ENCODE measurements at places on chromosomes 6 and 20.

DNA sequence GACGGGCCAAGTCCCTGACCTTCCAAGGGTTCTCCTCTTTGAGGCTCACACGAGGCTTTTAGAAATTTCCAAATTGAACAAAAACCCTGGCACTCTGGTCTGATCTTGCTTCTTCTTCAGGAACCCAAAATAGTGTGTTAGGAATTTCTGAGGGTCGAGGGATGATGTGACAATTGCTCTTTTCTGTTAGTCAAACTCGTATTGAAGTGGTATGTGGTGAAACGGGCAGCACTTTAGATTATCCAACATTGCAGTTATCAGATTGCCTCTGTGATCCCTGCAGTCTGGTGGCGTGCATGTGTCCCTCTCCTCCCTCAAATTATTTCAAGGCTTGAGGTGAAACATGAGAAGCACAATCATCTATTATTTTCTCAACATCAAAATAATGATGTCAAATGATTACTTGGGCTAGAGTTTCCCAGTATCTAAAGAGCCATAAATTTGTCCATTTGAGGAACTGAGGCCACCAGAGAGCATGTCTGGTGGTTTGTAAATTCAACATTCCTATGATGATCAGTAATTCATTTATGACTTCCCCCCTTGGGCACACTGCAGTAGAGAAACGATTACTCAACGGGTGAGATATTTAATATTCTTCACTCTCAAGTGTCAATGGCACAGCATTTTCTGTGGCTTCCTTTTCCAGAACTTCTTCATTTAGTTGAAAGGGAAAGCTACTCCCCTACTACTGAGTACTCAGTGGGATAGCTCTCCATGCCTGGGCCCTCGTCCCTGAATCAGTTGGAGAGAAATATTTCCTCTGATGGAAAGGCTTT lies 308.6 kb upstream of the MAP3K7 start:
- DNase-seq, result no peak

- DNase-seq, result no peak
These were observed 45.4 kb downstream of the MYB start for GRCh38 chr6:135226537-135226936.

DNA sequence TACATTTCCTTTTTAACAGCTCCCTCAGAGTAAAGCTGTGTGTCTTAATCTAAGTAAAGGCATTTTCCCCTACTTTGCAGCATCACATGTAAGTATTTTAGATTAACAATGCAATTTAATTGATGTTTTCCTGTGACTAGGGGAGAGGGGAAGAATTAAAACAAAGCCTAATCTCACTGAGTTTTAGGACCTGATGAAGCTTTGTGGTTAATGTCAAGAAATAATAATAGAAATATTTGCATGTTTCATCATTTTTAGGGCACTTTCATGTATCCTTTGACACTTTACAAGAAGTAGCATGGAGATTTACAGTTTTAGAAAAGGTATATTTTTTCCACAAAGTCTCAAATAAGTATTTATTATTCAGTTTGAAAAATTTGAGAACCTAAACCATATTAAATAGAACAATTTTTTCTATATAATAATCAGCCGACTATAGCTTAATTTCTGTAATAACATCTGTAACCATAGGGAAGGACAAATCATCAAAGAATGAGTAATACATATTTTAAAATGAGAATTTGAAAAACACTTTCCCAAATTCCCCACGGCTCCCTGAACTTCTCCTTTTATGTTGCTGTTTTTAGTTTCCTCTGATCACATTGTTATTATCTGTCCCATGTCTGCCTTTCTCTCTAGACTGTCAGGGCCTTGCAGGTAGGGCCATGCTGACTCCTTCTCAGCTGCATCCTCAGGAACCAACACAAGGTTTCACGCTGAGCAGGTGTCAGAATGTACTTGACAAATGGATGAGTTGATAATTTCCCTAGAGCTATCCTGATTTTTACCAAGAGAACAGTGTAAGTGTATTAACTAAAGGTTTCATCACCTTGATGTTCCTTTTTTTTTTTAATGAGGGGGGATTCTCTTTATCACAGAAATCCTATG lies 338.1 kb downstream of the SYNE1 start:
- no peak for DNase-seq

DNA sequence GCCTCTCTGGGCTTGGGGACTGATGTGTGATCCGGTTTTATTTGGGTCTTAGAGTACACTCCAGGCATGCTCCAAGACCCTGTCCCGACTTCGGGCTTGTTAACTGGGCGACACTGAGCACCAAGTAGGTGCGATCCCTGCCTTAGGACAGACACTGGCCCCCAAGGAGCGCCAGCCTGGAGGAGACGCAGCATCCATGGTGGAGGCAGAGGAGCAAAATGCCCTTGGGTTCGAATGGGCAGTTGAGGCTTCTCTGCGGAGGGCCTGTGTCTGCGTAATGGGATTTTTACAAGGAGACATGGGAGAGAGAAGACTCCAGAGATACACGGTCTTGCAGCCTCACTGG lies 593 bp upstream of the LEMD2 start:
- DNase-seq, result no peak

GRCh38 chr6:158706369-158706982 lies 56.6 kb downstream of the SYTL3 start:
- no peak for DNase-seq

DNA sequence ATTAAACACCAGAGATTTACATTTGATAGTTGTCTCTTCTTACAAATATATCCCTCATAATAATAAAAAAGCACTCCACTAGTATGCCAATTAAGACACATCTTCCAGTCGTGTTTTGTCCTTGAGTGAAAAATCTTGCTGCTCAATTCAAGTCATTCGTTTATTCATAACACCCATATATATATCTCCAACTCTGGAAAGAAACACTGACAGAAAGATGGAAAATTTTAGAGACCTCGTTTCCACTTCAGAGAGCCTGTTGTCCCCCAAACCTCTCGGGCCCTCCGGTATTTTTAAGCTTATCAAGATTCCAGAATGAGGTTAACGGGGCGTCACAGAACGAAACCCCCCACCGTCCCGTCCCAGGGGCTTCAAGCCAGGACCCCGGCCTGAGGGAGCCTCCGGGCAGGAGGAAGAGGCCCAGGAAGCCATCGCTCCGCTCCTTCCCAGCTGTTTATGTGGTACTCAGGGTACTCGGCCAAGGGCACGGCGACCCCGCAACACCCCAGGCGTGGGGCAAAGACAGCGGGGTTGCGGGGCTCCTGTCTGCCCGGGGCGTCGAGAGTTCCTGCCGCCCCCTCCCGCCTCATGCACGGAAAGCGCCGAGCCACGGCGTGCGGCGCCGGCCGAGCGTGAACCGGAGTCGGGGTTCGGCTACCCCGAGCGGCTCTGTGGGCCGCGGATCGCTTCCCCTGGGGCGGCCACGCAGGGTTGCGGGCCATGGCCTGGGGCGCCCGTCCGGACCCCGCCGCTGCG lies 623 bp upstream of the SNX9 start:
- DNase-seq, result no peak

DNA sequence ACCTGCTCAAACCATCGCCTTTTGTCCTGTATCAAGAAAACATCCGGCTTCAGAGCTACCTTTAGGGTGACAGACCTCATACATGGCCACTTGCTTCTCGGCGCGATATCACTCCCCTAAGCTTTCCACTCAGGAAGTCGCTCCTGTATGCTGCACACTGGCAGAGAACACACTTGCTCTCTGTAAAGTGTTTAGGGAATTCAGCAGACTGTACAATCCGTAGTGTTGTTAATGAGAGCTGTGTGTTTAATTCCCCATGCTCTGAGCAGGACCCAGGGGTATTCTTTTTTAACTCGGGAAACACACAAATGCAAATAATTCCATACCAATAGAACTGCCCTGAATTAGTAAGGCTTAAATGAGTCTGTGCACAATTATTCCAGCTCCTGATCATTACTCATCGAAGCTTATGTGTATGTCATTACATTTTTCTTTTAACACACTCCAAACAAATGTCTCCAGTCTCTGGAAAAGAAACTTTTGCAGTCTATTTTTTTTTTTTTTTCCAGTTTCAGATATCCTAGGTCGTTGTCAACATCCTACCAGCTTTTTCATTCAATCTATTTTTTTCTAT lies 338.7 kb upstream of the ARID1B start:
- no peak for DNase-seq

- no peak for DNase-seq
These were observed 49.6 kb downstream of the TCP11 start for GRCh38 chr6:35091346-35092083.

GRCh38 chr20:58040447-58041290 lies 187.8 kb downstream of the ANKRD60 start:
- no peak for DNase-seq

DNA sequence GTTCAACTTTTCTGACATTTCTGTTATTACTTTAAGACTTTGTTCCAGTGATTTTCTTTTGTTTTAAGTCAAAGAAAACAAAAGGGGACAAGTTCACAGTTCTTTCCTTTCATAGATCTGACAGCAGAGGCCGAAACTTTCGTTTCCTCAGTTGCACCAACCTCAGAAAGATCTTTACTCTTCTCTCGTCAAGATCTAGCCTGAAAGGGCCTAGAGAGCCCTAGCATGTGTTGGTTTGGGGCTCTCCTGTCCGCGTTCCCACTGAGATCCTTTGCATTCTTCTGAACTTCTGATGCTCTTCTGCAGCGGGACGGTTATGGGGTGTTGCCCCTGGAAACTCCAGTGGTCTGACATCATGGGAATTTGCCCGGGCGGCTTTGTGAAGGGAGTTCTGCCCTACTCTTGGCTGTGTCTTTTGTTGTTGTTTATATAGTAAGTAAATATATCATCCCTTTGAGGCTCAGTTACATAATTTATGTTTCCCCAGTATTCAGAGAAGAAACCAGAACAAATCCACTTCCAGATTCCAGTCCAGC lies 129.1 kb downstream of the SASH1 start:
- DNase-seq, result no peak

DNA sequence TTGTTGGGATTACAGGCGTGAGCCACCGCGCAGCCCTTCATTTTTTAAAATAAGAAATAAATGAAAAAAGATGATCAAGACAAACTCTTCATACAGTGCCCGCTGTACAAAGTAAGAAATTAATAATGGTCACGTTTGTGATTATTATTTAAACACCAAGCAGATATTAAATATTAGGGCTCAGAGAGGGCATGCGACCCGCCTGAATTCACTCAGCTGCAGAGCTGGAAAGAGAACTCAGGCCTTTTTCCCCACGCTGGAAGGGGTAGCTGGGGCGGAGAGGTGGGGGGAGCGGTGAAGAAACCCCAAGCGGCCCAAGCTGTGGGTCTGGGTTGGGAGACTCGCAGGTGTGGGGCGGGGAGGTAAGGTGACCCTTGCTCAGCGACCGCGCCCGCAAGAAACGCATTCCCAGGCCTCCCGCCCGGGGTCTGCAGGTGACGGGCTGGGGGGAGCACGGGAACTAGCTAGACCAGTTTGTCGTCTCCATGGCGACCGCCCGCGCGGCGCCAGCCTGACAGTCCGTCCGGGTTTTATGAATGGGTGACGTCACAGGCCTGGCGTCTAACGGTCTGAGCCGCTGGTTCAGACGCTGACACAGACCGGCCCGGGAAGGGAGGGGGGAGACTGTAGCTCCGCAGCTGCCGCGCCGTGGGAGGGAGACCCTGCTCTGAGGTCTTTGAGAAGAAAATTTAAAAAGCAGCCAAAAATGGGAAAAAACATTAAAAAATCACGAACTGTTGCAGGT lies 1.1 kb upstream of the ID1 start:
- peak; percentile 33 for DNase-seq

GRCh38 chr20:50996901-50997865 lies 25.7 kb downstream of the KCNG1 start:
- DNase-seq, result no peak

GRCh38 chr6:47303861-47304260 lies 5.8 kb downstream of the TNFRSF21 start:
- DNase-seq, result no peak

DNA sequence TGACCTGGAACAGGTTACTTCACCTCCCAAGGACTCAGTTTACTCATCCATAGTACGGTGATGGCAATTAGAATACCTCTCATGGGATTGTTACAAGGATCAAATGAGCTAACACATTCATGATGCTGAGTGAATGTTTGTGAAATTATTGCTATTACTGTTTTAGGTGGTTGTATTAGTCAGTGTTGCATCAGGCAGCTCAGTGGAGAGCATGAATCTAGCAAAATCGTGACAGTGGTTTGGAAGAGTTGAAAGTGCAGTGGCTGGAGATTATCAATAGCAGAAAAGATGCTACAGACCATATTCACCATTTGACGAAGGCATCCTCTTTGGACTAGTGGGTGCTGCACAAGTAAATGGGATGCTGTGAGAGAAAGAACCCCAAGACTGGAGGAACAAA lies 50.4 kb upstream of the CTNNBL1 start:
- DNase-seq, result no peak

DNA sequence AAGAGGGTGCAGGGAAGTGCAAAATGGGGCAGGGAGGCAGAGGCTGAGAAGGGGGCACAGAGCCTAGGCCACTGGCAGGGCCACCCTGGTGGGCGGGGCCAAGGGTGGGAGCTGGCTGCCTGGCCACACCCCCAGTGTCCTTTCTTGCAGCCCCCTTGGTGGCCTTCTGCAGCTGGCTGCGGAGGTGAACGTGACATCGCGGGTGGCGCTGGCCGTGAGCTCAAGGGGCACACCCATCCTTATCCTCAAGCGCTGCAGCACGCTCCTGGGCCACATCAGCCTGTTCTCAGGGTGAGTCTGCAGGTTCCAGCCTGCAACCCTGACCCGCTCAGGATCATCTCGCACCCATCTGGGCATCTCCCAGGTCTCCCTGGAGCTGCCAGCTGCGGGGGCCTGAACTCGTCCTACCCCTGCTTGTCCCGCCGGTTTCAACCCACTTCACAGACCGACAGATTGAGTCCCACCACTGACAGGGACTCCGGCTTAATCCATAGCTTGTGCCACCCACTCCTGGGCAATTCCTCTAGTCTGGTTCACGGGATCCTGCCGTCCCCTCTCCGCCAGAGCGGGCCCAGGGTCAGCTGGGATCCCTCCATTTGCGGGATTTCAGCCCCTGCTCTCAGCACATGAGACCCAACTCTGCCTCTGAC lies 6.2 kb downstream of the BPIFB3 start:
- no peak for DNase-seq

GRCh38 chr20:51752343-51752951 lies 15.7 kb downstream of the ATP9A start:
- no peak for DNase-seq

DNA sequence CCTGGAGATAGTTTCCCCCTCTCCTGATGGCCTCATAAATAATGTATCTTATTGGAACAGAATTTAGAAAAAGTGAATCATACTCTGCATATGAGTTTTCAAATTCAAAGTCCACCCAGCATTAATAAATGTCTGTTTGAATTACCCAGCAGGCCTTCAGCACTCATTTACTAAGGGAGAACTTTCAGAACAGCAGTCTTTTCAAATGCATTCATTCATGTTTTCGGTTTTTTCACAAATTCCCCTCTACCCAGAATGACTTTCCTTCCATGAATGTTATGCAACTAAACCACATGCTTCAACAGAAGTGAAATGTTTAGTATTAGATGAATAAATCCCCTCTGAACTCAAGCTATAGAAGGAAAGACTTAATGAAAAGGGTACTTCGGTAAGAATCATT lies 92.4 kb downstream of the RTN4IP1 start:
- DNase-seq, result no peak

DNA sequence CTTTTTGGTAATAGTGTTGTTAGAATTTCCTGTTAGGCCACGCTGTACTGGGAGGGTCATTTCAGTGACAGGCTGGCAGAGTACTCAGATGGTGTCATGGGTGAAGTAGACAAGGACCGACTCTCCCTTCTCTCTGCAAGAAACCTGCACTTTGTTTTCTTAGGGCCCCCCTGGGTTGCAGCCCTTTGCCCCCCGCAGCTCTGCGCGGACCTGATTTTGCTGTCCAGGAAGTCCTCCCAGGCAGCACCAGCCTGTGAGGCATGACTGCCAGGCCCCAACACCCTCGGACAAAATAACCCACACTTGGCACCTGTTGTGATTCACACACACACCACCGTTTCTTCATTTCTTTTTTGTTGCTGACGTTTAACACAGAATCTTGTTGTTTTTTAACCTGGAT lies 21.8 kb upstream of the CLDN20 start:
- DNase-seq, result no peak

- DNase-seq, result no peak
These were observed 1.2 kb downstream of the KAT14 start for GRCh38 chr20:18138639-18139583.
